Colonic mucosa (tissue), 4 donors: ENCODE measurements at places on chromosomes 5 and 9. TPM values are rescaled to one million over a fixed set of nuclear protein-coding genes. Genes with fewer than 3 reads are reported as not detected.

DNA sequence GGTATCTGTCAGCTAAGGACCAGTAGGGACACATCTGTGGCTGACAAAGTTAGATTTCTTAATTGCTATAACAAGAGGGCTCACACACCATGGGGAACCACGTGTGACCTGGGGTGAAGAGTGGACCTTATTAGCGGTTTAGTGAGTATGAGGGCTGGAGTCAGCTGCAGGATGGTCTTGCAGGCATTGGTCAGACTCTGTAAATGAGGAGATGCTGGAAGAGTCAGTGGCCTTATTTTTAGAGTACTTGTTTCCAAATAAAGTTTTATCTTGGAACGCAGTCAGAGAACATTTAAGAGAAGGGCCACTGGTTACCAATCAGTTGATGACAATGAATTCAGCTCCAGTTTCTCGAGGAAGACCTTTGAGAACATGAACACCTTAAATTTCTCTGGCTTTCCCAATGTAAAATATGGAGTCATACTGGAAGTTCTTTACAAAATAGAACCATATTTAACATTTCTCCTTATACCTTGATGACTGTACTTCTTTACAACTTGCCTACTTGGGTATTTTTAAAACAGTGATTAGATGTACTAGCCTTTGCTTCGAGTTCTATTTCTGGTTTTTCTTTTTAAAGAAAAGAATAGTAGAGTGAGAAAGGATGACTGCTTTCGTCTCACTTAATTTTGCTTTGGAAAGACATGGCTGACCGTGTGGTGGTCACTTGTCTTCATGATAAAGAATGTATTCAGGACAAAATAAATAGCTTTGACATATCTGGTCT is 185.9 kb upstream of the S1PR3 start:
- DNase-seq: no peak

GRCh38 chr5:76620166-76620565 is 3.0 kb downstream of the F2RL2 start:
- no peak for DNase-seq

GRCh38 chr5:169534311-169534880 is 49.2 kb upstream of the SPDL1 start:
- no peak for DNase-seq

GRCh38 chr9:127972236-127972871 is 8.4 kb downstream of the EEIG1 start:
- no peak for DNase-seq

GRCh38 chr9:35140093-35140492 is 21.7 kb upstream of the UNC13B start:
- no peak for DNase-seq

DNA sequence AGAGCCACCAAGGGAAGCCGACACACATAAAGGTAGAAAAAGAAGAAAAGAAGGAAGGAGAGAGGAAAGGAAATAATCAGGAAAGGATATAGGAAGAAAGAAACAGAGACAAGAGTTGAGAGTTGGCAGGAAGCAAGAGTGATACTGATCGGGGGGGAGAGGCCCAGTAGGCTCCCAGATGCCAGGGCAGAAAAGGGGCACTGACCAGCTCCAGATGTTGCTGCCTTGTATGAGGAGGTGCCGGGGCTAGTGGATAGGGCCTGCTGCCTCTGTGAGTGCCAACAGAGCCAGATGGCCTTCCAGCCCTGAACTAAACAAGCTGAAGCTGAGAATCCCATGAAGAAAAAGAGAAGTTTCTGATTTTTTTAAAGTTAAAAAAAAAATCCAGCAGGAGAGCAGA is 82.0 kb upstream of the TRIM32 start:
- DNase-seq: no peak

- DNase-seq: no peak
These were observed 393.1 kb downstream of the TMEM232 start for GRCh38 chr5:110333384-110333783.

- no peak for DNase-seq
These were observed 234.7 kb downstream of the HSPA4 start for GRCh38 chr5:133286483-133286882.

- DNase-seq: no peak
These were observed 41.6 kb downstream of the FOCAD start for GRCh38 chr9:20725675-20726074.

DNA sequence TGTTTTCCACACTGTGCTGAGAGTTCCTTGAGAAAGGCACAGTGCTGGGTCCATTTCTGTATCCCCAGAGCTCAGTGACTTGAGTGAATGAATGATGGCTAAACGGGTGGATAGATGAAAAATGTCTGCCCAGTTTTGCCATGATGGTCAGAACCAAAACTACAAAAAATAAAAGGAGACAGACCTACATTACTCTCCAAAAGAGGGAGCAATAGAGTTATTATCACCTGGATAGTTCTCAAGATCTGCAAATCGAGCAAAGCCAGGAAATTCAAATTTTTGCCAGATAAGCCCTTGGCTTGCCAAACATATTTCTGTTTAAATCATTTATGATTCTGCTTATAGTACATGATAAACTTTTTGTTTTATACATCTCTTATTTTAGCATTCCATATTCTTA is 214.2 kb upstream of the ZNF462 start:
- no peak for DNase-seq

- no peak for DNase-seq
These were observed 370.9 kb upstream of the WWC1 start for GRCh38 chr5:167920589-167920988.

The CCL27 gene
- not detected for total RNA-seq

The GPSM1 gene
- total RNA-seq: 3.4 TPM

The GFI1B gene
- total RNA-seq: 1.1 TPM

The PRSS3 gene
- 148 TPM for total RNA-seq

The PRDM12 gene
- not detected for total RNA-seq
